ENCODE measurements at places on chromosomes 3 and 15.

DNA sequence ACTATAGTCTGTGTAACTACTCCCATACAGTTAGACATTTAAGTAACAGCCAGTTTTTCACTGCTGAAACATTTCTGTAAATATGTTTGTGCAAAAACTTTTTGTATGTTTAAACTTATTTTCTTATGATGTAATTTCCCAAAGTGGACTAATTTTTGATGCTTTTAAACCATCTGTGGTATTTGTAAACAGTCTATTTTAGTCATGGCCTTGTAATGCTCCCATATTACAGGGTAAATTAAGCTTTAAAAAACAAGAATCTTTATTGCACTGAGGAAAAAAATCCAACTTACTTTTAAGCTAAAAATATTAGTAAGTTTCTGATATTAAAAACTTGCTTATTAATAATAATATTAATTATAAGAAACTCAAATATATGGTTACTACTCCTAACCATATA is 13.5 kb downstream of the CCDC14 start:
- DNase-seq, result no peak

DNA sequence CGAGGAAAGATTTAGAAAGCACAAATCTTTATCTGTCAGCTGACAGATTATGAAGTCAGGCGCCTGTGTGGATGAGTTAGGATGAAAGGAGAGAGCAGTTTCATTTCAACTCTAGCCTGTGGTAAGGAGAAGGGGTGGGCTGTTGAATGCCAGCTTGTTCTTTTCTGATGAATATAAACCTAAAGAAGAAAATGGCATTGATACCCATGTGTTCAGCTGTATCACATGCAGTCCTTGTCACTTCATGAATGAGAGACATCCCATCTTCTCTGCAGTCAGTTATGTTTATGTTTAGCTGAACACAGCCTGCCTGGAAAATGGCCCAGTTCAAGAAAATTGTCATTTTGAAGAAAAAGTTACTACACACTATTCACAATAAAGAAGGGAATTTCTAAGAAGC is 345.7 kb upstream of the RBMS3 start:
- DNase-seq, result no peak

GRCh38 chr3:195609229-195609628 is 25.5 kb upstream of the APOD start:
- DNase-seq, result no peak

- no peak for DNase-seq
Measured at GRCh38 chr15:70202756-70203155, 105.0 kb upstream of the TLE3 start.

DNA sequence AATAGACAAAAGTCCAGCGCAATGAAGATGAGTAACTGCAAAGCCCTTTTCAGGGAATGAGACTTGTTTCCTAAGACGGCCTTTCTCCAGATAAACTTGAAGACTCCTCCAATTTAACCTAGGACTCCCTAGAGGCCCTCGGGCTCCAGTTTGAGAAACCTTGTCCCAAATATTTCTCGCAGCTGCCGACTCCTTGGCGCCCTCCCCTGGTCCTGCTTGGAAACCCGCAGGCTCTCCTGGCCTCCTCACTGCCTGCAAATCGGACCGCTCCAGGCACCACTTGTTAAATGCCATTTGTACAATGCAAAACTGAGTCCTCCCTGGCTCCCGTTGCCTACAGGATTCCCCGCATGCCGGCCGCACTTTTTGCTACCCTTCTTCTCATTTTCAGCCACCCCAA is 36.8 kb downstream of the MUC4 start:
- peak; percentile 25 for DNase-seq

DNA sequence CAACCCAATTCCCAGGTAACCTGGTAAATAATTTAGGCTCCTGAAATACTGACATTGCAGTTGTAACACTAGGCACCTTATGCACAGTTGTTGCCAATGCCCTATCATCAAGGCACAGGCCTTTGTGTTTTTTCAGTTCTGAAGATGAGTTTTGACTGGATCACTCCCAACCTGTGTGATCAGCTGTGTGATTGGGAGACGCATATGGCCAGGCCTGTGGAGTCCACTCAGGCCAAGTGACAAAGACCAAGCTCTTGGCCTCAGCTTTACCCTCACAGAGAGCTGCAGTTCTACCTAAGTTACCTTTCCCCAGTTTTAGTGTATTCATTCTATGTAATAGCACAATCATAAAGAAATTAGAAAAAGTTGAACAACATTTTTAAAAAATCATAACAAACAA is 19.2 kb upstream of the AQP9 start:
- no peak for DNase-seq

GRCh38 chr15:66155065-66155464 is 98.5 kb downstream of the MEGF11 start:
- DNase-seq, result no peak

DNA sequence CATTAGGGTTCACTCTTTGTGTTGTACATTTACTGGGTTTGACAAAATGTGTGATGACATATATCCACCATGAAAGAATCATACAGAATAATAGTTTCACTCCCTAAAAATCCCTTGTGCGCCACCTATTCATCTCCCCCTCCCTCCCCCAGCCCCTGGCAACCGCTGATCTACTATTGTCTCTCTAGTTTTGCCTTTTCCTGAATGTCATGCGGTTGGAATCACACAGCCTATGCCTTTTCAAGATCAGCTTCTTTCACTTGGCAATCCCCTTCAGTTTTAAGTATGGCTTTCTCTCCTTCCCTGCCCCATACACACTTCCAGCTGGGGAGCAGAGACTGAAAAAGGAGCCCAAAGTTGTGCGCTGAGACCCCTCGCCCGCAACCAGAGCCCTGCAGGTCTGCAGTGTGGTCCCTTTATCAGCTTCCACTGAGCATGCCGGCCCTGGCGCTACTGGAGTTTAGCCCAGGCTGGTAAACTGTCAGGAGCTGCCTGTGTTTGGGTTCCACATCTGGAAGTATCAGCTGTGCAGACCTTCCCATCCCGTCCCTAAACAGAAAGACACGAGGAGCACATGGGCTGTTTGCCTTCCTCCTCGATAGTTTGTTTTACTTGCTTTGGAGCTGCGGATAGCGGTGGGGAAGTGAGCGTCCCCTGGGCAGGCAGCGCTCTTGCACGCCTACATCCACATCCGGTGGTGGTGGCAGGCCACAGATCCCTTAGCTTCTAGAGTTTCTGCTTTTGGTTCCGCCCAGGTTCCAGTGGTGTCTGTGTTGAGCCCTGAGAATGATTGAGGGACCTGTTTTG is 12.3 kb downstream of the BOC start:
- DNase-seq, result no peak

DNA sequence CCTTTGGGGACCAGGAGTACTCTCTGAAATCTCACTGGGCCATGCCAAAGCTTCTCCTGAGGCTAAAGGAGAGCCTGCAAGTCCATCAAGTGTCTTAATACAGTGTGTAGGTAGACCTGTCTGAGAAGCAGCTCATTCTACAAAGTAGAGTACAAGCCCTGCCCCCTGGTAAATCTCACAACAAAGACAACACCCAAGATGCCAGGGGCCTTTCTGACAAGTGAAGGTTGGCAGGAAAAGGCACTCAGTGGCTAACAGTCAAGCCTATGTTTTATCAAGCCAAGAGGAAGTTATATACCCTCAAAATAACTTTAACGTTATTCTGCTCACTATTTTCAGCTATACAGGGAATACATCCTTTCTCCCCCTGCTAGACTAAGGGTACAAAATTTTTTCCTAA is 58.3 kb downstream of the NMNAT3 start:
- no peak for DNase-seq

DNA sequence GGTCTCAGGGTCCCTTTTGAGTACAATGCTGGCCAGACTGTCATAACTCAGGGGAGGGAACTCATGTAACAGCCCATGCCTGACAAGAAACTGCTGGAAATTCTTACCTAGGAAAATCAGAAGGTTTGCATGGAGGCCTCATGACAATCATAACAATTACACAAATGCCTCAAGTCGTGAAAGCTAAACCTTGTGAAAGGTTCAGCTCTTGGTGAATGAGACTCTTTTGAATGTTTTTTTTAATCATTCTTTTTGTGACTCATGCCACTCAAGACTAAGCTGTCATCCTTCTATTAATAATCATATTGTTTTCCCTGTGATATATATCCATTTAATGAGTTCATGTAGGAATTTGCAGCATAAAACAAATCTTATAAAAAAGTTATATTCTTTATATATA is 61.4 kb upstream of the LEKR1 start:
- DNase-seq, result no peak

DNA sequence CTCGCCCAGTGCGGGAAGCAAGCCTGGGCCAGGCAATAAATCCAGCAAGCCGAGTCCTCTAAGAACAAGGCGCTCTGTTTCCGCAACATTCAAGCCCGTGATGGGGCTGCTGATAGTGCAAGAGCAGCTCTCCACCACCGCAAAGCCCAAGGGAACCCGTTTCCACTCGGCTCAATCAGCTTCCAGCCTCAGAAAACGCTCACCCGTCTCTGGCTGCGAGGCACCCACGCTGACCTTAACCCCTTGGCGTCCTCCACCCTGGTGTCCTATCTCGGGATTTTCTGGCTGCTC is 17.8 kb downstream of the SPATA12 start:
- DNase-seq, result peak; percentile 23

- no peak for DNase-seq
Measured at GRCh38 chr3:134084242-134084950, 54.7 kb upstream of the SLCO2A1 start.

- no peak for DNase-seq
Measured at GRCh38 chr3:152714507-152714906, 120.4 kb upstream of the P2RY1 start.

DNA sequence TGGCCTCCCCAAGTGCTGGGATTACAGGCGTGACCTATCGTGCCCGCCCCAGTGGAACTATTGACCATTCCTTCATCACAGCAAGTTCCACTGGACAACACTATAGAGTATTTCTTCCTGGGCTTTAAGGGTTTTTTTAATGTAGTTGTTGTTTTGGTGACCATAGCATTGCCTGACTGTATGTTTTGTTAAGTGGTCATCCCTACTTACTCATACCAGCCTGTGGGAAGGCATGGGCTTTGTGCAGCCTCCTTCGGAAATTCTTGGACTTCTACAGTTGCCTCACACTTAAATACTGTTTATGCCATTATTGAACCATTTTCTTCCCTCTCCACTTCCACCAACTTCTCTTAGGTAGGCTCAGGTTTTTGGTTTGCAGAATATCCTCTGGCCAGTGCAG is 19.9 kb upstream of the ALPK3 start:
- DNase-seq, result peak; percentile 56

DNA sequence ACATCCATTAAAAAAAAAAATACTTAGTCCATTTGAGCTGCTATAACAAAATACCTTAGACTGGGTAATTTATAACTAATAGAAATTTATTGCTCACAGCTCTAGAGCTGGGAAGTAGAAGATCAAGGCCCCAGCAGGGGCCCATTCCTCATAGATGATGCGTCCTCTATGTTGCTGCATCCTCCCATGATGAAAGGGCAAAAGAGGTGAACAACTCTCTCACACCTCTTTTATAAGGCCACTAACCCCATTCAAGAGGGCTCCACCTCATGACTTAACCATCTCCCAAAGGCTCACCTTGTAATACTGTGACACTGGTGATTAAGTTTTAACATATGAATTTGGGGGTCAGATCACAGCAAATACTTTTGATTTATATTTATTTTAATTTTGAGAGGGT is 3.0 kb upstream of the TLNRD1 start:
- DNase-seq, result peak; percentile 24

DNA sequence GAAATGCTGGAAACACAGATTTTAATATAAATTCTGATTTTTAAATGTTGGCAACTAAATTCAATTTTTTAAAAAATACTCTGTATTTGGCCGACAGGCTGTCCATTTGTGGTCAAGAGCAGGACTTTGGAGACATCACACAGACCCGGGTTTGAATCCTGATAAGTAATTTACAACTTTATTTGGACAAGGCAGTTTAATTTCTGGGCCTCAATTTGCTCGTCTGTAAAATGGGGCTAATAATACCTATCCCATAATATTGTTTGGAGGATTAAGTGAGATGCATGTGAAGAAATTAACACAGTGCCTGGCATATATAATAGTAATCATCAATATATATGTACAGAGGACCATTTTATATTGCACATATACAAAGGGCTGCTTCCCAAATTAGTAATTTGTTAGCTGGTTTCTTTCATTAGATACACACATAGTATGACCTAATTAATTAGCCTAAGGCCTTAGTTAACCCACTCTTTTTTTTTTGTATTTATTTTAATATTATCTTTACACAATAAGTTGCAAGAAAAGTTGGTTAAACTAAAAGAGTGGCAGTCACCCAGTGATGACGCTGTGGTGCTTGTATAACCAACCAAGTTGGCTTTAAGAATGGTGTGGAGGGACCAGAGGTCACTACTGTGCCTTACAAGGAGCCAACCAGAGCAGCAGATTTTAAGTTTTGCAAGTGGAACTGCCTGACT is 665 bp downstream of the PIGB start:
- DNase-seq, result peak; percentile 13

- DNase-seq, result peak; percentile 19
Measured at GRCh38 chr15:57251308-57251707, 125.0 kb upstream of the CGNL1 start.

GRCh38 chr3:152038490-152038889 is 165.0 kb downstream of the SUCNR1 start:
- no peak for DNase-seq

DNA sequence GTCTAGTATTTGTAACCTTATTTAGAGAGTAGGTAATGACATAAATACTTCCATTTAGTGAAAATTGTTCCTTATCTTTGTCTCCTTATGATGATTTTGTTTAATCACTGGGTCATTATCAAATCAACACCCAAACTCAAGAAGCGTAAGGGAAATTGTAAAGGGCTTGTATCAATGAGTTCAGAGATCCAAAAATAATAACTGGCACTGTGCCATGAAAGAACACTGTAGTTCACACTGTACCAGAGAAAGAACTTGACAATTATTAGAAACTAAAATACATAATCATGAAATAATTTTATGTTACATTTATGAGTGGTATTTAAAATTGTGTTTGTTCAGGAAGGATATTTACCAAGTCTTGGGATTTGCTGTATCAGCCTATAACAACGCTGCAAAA is 895.4 kb downstream of the FHIT start:
- DNase-seq, result no peak

- no peak for DNase-seq
Measured at GRCh38 chr3:141170678-141171295, 60.8 kb upstream of the PXYLP1 start.

DNA sequence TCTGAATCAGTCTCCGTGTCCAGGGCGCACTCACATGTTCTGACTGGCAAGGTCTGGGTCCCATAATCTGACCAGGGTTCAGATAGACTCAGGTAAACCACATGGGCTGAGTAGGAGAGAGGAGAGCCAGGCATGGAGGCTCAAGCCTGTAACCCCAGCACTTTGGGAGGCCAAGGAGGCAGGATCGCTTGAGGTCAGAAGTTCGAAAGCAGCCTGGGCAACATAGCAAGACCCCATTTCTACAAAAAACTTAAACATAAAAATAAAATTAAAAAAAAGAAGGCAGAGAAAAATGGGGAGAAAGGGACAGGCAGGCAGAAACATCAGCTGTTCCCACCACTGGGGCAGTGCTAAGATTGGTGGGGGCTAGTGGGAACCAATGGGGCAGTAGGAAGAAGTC is 5.4 kb downstream of the TMEM43 start:
- no peak for DNase-seq

GRCh38 chr3:119562307-119562961 is 3.0 kb upstream of the CD80 start:
- DNase-seq, result no peak
